ENCODE measurements at places on chromosomes 3 and 15.

GRCh38 chr15:95845862-95846515 lies 484.5 kb upstream of the NR2F2 start:
- no peak for DNase-seq

DNA sequence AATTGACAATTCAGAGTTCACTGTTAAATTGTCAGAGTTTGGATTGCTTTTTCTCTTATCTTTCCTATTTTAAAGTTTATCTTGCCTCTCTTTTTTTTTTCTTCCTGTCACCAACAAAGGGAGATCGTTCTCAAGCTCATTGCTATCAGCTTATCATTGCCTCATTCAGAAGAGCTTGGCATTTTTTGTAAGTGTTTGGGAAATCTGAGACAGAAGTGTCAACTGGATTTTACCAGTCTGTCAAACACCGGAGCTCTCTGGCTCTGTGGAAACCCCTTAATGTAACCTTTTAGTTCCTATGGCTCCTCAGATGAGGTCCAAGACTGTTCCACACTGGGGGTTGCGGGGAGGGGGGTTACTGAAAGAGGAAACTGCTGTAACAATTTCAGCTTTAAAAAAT lies 10.6 kb upstream of the TFG start:
- no peak for DNase-seq

DNA sequence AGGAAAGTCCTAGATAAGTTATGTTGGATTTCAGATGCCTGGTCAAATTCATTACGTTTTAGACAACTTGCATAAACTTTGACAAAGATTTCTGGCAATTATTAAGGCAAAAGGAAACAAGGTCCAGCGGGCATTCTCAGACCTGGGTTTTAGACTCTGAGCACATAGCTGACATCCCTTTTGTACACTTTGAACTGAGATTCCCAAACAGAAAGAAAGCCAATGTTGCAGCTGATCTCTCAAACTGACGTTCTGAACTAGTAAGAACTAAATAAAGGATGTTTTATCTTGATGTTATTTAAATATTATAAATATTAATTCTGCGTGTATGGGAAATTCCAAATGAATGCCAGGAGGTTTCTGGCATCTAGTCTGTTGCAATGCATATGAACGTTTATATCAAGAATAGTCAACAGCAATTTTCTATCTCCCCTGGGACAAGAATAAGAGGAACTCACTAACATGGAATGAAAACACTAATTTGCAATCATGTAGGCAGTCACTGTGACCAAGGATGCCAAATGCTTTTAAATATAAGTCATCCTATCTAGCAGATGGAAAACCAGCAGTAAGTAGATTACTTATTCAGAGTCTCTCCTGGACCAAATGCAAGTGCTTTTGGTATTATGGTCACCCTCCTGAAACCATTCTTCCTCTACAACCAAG lies 202.1 kb downstream of the GREM1 start:
- no peak for DNase-seq

DNA sequence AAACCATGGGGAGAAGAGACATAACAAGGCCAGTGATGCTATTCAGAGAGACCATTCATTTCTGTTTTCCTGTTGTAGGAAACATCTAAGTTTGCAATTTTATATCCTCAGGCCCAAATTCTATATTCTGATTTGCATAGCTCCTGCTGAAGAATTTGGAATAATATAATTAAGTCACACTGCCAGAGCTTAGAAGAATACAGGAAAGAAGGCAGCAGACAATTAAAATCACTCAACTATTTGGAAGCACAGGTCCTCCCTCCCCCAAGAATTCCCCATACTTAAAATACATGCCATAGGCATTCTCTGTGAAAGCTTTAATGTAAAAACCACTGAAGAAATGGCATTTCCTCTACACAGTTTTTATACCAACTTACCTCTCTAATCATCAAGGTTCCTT lies 66.9 kb upstream of the SLC2A2 start:
- DNase-seq = no peak

DNA sequence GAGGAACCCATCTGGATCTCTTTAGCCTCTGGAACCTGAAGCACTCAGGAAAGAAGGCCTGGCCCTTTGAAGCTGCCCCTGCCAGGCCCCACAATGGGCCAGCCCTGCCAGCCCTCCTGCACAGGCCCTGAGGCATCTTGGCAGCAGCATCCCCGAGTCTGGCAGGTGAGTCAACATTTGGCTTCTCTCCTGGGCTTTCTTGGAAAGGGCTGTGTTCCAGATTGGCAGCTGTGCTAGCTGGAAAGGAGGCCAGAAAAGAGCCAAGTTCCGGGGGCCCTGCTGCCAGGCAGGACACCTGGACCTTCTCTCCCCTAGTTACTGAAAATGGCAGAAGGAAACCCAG lies 187.2 kb downstream of the SHQ1 start:
- DNase-seq = no peak

GRCh38 chr3:16289144-16289889 lies 24.3 kb downstream of the OXNAD1 start:
- DNase-seq = no peak

- DNase-seq = no peak
Observed at GRCh38 chr3:129961141-129961541, 13.4 kb upstream of the TRH start.

GRCh38 chr15:74376825-74377581 lies 9.6 kb upstream of the CYP11A1 start:
- no peak for DNase-seq

DNA sequence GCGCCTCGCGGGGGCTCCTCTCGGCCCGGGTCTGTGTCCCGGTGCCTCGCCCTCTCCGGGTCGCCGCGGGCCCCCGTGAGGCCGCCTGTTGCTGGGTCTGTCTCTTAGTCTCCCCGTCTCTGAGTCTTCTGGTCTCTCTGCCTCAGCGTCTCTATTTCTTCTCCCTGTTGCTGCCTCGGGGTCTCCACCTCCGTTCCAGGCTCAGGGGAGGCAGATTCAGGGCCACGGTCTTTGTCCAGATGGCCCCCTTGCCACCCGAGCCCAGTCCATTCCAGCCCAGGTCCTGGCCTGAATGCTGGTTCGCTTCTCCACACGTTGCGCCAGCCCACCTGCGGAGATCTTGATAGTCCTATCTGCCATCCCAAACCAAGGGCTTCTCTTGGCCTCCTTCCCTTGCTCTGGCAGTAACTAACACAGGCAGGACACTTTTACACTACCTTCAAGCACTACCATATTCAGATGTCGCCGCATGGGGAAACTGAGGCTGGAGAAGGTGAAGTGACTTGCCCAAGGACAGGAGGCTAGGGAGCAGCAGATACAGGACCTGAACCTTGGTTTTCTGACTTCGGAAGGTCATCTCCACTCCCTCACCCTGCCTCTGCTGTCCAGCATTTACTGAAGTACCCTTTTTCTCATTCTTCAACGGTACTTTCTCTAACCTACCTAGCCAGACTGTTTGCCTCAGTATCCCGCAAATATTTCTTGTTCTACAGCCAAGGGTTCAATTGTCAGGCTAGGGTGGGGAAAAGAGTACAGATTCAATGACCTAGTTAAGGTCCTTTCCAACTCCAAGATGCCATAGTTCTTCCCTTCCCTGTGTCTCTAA lies 616 bp upstream of the IGDCC4 start:
- no peak for DNase-seq

GRCh38 chr3:139140553-139140952 lies 95.9 kb upstream of the PRR23C start:
- DNase-seq = no peak

DNA sequence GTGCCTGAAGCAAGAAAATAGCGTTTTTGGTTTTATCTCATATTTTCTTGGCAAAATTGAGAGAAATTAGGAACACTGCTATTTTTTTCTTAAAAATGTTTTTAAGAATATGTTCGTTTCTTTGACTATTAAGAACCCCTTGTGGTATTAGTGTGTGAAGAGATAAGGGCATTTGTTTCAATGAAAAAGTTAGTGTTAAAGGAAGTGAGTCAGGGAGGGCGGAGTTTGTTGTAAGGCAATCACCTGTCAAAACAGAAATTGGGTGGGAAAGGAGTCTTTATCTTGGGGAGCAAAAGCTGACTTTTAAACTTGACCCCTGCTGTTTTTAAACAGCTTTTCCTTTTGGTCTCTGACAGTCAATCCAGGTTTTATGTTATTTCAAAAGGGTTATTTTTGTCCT lies 4.2 kb downstream of the RAP2B start:
- no peak for DNase-seq

GRCh38 chr15:52670087-52670486 lies 9.1 kb downstream of the ATOSA start:
- no peak for DNase-seq

- DNase-seq = no peak
Observed at GRCh38 chr15:45225506-45226273, 26.3 kb upstream of the SLC28A2 start.

- DNase-seq = no peak
Observed at GRCh38 chr15:63800739-63801138, 33.0 kb downstream of the HERC1 start.

GRCh38 chr3:133948131-133948810 lies 52.6 kb upstream of the RAB6B start:
- no peak for DNase-seq

GRCh38 chr15:74768099-74768770 lies 13.6 kb upstream of the CSK start:
- no peak for DNase-seq

GRCh38 chr15:35519541-35520149 lies 26.3 kb downstream of the DPH6 start:
- DNase-seq = no peak

GRCh38 chr15:73244333-73244732 lies 124.4 kb downstream of the HCN4 start:
- no peak for DNase-seq

GRCh38 chr3:70248856-70249255 lies 63.6 kb downstream of the MDFIC2 start:
- DNase-seq = no peak

DNA sequence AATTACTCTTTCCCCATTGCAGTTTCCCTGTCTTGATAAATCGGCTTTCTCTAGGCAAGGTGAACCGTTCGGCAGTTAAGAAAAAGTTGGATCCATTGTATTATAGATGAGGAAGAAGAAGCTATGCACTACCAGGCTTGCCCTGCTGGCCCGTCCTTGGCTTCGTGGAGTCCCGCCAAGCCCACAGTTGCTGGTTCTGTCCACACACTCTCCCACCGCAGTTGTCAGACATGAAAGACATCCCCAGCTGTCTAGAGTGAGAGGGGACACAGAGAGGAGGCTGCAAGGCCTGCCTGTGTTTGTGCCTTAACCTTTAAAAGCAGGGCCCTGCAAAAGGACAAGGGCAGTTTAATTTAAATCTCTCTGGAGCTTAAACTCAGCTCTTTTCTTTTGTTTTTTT lies 47.2 kb upstream of the PLCL2 start:
- no peak for DNase-seq
